ENCODE measurements at places on chromosomes 11 and 22.

GRCh38 chr11:46978005-46978491 is 41.5 kb downstream of the CSTPP1 start:
- no peak for DNase-seq

DNA sequence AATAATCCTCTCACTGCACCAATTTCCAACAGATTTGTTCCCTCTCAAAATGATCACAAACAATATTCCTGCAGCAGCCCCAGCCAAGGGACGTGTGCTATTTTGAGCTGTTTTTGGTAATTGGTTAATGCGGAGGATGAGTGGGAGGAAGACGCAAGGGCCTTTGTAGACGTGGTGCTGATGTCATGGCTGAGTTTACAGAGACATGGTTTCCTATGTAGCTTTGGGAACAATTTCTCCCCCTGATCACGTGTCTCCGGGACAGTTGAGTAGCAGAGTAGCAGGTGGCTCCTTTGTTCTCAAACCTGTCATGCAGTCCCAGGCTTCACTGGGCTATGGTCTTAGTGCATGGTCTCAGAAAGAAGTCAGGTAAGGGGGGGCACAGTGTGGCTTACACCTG is 183.2 kb upstream of the NECTIN1 start:
- no peak for DNase-seq

GRCh38 chr11:9126636-9127035 is 35.2 kb upstream of the SCUBE2 start:
- no peak for DNase-seq

GRCh38 chr11:134644476-134645456 is 232.7 kb upstream of the B3GAT1 start:
- DNase-seq = no peak

GRCh38 chr22:41621911-41622179 is 750 bp downstream of the XRCC6 start:
- no peak for DNase-seq

GRCh38 chr11:96335388-96335787 is 7.6 kb downstream of the MAML2 start:
- DNase-seq = peak; percentile 42

GRCh38 chr11:15276621-15277020 is 161.9 kb downstream of the INSC start:
- peak; percentile 30 for DNase-seq

DNA sequence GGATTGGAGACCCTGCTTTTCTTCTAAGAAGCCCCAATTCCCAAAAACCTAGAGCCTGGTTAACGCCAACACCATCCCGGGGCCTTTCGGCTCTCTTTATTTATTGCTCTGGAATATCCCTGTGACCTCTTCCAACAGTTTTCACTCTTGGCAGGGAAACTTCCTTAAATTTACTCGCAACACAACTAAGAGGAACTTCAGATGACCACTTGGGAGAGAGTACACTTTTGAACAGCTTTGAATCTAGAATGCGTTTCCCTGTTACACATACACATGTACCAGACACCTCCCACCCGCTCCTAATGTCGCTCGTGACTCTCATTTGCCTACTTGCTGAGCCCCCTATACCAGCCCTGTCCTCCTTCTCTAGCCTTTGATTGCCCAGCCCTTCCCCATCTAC is 19.4 kb downstream of the TUBA8 start:
- DNase-seq = no peak

DNA sequence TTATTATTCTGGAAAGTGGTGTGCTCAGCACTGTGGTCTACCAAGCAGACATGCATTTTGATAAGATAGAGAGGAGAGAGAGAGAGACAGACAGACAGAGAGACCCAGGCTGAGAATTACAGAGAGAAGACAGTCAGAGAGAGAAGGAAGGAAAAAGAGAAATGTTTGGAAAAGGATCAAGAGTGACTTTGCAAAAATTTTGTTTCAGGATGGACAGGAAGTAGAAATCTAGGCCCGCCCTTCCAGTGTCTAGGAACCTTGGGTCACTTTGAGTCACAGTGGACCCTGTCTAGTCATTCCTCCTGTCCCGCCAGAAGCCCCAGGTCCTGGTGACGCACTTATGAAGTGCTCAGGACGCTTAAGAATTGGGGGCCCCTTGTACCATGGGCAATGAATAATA is 166.7 kb downstream of the ST3GAL4 start:
- no peak for DNase-seq

DNA sequence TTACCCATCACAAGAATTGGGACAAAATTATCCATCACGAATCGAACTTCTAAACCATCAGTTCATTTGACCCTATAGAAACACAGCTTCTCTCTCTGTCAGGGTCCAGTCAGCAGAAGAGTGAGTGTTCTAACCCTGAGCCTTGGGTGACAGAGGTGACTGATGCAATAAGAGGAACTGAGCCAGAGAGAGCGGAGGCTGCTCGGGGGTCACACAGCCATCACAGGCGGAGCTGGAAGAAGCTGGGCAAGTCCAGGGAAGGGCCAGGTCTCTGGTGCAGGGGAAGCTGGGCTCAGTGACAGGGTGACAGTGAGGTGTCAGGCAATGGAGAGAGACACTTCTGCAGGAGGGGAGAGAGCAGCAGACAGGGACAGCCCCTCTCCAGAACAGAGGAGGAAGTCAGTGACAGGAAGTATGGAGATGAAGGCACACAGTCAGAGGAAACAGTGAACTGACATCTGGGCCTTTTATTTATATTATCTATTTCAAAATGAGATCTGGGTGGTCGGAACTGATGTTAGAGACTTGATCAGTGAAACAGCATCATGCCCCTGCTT is 184.0 kb upstream of the TBCEL start:
- no peak for DNase-seq

DNA sequence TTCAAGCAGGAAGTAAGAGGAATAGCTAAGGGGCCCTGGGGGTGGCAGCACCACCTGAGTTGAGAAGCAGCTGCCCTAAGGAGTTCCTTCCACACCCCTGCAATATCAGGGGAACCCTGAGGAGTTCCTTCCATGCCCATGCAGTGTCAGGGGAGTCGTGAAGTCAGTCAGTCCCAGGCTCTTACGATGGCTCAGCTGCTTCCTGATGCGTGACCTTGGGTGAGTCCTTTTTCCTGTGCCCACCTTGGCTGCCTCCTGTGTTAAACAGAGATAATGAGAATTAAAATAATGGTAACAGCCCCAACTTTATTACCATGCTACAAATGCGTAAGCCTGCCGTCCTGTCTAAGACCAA is 181.1 kb downstream of the MIAT start:
- no peak for DNase-seq

- peak; percentile 73 for DNase-seq
These were observed 35.0 kb downstream of the TPBGL start for GRCh38 chr11:75275581-75275980.

DNA sequence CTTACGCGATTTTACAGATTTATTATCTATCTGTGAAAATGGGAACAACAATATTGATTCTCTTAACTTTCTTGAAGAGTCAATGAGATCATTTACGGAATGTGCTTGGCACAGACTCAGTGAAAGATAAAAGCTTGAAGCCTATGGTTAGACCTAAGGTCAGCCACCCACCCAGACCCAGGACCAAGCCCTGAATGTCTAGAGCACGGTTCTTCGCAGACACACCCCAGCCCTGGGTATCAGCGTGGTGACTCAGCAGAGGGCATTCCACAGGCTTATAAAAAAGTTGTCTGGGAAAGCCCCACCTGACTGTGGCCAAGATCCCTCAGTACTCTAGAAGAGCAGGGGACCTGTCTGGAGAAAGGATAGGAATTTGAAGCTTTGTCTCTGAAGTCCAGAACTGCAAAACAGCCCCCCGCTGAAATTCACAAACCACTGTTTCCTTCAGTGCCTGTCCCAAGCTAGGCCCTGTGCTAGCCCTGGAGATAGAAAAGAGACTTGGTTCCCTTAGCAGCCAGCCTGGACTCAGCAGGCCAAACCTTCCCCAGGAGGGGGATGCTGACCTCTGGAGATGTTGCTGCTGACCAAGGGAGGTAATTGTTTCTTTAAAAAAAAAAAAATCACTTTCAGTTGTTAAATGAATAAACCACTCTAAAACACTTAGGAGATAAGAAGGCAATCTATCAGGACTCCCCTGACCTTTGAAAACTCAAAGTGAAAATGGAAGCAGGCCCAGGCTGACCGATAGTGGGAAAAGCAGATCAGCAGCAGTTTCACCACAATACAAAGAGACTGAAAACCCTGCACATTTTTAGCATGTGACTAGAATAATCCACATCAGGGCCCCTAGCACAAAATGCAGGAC is 114.0 kb downstream of the ABTB2 start:
- DNase-seq = no peak

All from left lung (tissue), 14 donors.